ENCODE measurements at places on chromosomes 7 and 10.
A peak's percentile ranks its signal among the peaks of the same experiment; 100 is the strongest.

DNA sequence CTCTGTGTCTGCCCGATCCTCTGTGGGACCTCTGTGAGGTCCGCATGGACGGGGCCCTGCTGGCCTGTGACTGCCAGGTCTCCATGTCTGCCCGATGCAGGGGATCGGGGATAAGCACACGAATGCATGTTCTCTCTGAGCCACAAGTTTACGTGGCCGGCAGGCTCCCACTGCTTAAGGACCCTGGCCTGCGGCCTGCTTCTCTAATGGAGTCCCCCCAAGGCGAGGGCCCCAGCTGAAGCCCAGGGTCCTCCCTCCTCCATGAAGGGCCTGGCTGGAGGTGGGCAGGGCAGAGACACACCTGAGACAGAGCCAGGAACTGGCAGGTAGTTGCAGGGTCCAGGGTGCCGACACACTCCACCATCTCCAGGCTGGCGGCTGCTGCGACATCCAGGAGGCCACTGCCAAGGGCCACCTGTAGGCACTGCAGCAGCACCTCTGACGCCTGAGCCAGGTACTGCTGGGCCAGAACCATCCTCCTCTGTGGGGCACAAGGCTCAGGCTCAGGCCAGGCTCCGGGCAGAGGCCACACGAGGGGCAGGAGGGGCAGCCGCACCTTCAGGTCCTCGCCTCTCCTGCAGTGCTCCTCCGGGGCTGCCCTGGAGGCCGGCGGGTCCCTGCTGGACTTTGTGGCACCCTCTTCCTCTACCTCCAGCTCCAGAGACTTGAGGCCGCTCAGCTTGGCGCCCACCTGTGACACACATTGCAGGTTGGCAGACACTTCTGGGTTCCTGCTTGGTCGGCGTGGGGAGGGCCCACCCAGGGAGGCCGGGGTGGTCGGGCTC, 60.9 kb upstream of the NKX6-2 start:
- H3K27ac ChIP-seq, result no peak overlapping the region
- DNase-seq, result peak; percentile 65
- no peaks in the 10 kb centered on the region for H3K27me3 ChIP-seq
- peaks cover 21% of the 10 kb centered on the region for H3K4me1 ChIP-seq
- H3K4me3 ChIP-seq, result no peak overlapping the region

DNA sequence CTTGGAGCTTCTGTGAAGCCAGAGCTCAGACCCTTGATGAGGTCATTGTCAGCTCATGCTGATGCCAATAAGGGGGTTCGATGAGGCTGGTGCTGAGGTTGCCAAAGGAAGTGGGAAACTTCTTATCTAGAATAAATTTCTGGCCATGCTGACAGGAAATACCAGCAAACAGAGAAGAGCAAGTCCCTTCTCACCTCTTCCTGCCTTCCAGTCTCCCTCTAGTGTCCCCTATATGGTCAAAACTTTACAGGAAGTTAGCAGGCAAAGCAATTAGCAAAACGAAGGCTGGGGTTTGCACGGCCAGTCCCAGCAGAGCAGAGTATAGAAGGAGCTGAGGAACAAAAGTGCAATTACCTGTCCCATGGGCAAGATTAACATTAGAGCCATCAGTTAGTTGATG, 15.1 kb upstream of the NEUROG3 start:
- H3K27ac ChIP-seq, result no peak overlapping the region
- H3K4me3 ChIP-seq, result no peak overlapping the region
- H3K27me3 ChIP-seq, result no peaks in the 10 kb centered on the region
- no peaks in the 10 kb centered on the region for H3K36me3 ChIP-seq

- DNase-seq, result no peak
- H3K4me3 ChIP-seq, result no peak overlapping the region
- peaks cover 100% of the 10 kb centered on the region for H3K36me3 ChIP-seq
- H3K4me1 ChIP-seq, result no peaks in the 10 kb centered on the region
- no peak overlapping the region for H3K27ac ChIP-seq
Observed at GRCh38 chr7:137880432-137880831, 33.7 kb upstream of the DGKI start.

- no peaks in the 10 kb centered on the region for H3K4me1 ChIP-seq
- peak overlapping the region; percentile 35 for H3K27ac ChIP-seq
- no peaks in the 10 kb centered on the region for H3K36me3 ChIP-seq
- no peaks in the 10 kb centered on the region for H3K27me3 ChIP-seq
- DNase-seq, result no peak
Observed at GRCh38 chr7:128221929-128222403, 19.1 kb upstream of the LEP start.

DNA sequence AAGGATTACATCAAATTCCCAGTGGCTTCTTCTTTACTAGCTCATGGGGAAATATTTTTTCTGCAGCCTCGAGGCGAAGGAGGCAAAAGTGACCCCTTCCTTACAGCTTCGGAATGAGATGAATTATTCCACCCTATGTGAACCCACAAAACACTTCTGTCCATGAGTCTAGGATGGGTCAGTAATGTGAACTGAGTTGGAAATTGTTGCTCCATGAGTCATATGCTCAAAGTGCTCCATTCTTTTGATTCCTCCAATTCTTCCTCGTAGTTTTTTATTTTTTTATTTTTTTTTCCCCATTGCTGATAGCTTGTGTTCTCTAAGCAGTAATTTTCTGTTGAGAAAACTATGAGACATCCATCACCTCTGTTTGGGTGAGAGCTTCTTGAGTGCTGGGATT, 31.7 kb upstream of the FAM204A start:
- H3K27ac ChIP-seq, result no peak overlapping the region
- H3K4me3 ChIP-seq, result no peak overlapping the region
- no peaks in the 10 kb centered on the region for H3K27me3 ChIP-seq
- no peak for DNase-seq

GRCh38 chr7:87139514-87139913, 12.7 kb upstream of the DMTF1 start:
- no peaks in the 10 kb centered on the region for H3K4me1 ChIP-seq
- no peaks in the 10 kb centered on the region for H3K36me3 ChIP-seq
- H3K27me3 ChIP-seq, result no peaks in the 10 kb centered on the region

- no peak overlapping the region for H3K4me3 ChIP-seq
- H3K4me1 ChIP-seq, result peaks cover 7% of the 10 kb centered on the region
- H3K27me3 ChIP-seq, result no peaks in the 10 kb centered on the region
Observed at GRCh38 chr7:117776224-117776623, 97.0 kb downstream of the CTTNBP2 start.

DNA sequence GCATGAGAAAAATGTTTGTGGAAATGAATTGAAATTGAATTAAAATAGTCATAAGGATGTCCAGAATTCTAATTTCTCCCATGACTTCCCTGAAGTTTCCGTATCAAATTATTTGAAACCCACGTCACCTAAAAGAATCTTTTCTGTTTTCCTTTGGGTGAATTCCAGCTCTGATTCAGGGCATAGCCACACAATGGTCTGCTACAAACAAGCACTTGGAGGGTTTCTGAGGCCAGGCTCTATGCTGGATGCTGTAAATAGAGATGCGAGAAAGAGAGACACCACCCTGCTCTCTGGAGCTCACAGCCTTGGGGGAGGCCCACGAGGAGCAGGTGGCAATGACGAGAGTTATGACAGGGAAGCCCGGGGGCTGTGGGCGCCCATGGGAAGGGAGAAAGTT, 33.6 kb downstream of the GHRHR start:
- no peak overlapping the region for H3K27ac ChIP-seq
- H3K4me3 ChIP-seq, result no peak overlapping the region
- H3K4me1 ChIP-seq, result no peaks in the 10 kb centered on the region
- no peaks in the 10 kb centered on the region for H3K27me3 ChIP-seq
- no peak for DNase-seq
- no peaks in the 10 kb centered on the region for H3K36me3 ChIP-seq

- DNase-seq, result no peak
- no peak overlapping the region for H3K27ac ChIP-seq
- H3K4me1 ChIP-seq, result no peaks in the 10 kb centered on the region
Observed at GRCh38 chr10:36390221-36390620, 735.2 kb upstream of the ANKRD30A start.

- H3K4me1 ChIP-seq, result no peaks in the 10 kb centered on the region
- H3K4me3 ChIP-seq, result no peak overlapping the region
- no peaks in the 10 kb centered on the region for H3K36me3 ChIP-seq
- no peak for DNase-seq
- no peak overlapping the region for H3K27ac ChIP-seq
Observed at GRCh38 chr7:138835087-138835486, 37.1 kb upstream of the ATP6V0A4 start.

DNA sequence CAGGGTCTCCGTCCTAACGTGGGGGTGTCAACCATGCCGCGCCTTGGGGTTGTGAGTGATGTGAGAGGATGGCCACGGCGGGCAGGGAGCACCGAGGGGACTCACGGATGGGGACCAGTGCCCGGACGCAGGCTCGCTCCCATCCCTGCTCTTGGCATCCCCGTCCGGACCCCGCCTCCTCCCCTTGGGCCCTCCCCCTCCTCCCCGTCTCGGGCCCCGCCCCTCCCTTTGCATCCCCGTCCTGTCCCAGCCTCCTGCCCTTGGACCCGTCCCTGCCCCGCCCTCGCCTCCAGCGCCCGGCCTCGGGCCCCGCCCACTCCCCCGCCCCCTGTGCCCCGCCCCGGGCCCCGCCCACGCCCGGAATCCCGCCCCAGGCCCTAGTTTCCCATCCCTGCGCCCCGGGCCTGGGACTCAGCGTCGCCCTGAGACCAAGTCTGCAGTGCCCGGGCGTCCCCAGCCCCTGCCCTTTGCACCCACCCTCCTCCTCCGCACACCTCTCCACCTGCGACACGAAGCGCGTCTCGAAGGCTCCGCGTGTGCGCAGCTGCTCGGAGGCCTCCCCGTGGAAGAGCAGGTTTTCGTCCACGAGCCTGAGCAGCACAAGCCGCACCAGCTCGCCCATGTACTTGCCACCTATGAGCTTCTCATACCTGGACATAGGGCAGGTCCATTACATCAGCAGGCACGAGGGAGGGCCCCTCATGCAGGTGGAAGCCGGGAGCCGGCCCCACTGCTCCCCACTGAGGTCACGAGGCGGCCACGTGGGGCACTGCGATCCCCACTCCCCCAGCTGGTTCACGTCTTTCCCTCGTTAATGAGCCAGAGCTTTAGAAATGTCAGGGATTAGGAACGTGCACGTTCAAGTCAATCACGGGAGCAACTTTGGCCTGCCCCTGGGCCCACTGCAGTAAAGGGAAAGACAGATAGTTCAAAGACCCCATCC, 5.1 kb upstream of the MYL7 start:
- H3K27ac ChIP-seq, result no peak overlapping the region
- peaks cover 14% of the 10 kb centered on the region for H3K4me1 ChIP-seq
- no peaks in the 10 kb centered on the region for H3K27me3 ChIP-seq
- peak overlapping the region; percentile 28 for H3K4me3 ChIP-seq
